KBM-7 (cell line): ENCODE measurements at places on chromosomes 2 and 18.

DNA sequence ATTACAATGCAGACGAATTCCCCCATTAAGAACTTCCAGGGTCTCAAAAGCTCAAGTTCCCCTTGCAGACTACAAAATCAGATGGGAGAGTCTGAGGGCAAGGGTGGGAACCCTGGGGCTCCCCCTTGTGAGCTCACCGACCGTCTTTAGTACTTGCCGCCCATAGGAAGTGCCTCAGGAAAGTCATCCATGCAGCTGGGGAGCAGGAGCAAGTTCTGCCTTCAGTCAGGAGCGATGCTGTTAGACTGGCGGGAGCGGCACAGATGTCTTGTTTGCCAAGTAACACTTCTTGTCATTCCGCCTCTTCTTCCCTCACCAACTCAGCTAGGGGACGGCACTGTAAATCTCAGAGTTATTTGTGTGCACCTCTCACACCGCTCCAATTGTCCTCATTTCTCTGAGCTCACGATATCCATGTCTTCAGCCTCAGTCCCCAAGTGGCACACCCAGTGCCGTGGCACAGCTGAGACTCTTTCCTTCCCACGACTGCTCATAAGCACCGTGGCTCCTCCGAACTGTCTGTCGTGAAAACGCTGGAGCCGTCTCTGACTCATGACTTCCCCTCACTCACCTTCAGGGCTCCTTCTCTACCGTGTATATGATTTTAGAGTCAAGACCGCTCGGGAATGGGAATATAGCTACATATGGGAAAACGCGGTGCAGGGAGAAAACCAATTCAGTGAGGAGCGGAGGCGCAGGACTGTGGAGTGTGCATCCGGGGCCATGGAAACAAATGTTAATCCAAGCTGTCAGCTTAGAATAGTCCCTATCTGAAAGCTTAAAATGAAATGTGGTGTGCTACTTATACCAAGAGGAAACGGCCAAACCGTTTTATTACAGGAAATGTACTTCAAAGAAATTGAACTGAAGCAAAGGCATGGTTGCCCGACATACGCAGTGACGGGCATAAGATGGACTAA lies 34.0 kb downstream of the UXS1 start:
- DNase-seq: peak; percentile 93

DNA sequence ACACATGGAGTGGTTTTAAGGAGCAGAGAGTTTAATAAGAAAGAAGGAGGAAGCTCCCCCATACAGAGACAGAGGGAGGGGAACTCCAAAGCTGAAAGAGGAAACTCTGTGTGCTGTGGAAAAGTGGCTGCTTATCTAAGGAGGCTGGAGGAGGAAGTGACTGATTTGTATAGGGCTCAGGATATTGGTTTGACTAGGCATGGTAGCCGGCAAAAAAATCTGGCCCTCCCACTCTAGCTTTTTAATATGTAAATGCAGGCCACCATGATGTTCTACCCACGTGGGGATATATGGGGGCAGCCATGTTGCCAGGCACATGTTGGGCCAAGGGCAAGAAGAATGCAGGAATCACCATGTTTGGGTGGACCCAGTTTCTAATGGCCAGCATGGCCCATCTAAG lies 64.3 kb downstream of the HNMT start:
- peak; percentile 95 for DNase-seq

GRCh38 chr2:48717846-48718245 lies 37.7 kb downstream of the LHCGR start:
- DNase-seq: no peak

DNA sequence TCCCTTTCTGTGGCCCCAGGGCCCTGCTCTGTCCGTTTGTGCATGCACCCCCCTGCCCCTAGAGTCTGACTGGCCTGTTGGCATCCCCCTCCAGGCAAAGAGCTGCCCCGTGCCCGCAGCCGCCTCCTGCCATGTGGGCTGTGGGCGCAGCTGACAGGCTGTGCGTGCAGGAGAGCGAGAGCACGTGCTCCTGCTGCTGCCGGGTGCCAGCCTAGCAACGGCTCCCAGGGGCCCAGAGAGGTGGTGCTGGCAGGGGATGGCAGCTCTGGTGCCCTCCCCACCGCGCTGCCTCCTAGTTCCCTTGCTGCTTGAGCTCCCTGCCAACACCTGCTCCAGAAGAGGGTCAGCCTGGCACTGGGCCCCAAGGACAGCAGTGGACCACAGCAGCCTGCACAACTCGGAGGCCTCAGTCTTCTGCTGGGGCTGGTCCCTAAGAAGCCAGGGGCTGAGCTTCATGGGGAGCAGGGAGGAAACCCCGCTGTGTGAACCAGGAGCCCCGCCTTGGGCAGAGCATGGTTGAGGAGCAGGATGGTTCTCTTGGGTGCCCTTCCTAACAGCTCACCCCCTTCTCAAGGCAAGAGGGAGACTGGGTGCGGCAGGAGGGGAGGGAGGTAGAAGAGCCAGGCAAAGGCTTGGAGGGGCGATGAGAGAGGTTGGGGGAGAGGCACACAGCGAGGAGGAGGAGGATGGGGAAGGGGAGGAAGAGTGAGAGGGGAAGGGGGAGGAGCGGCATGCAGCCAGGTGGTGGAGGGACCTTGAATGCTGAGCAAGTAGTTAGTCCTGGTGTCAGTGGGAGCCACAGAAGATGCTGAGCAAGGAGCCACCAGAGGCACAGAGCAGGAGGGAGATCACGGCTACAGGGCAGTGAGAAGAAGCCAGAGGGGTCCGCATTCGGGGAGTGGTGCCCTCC lies 23.8 kb upstream of the PTMA start:
- no peak for DNase-seq

DNA sequence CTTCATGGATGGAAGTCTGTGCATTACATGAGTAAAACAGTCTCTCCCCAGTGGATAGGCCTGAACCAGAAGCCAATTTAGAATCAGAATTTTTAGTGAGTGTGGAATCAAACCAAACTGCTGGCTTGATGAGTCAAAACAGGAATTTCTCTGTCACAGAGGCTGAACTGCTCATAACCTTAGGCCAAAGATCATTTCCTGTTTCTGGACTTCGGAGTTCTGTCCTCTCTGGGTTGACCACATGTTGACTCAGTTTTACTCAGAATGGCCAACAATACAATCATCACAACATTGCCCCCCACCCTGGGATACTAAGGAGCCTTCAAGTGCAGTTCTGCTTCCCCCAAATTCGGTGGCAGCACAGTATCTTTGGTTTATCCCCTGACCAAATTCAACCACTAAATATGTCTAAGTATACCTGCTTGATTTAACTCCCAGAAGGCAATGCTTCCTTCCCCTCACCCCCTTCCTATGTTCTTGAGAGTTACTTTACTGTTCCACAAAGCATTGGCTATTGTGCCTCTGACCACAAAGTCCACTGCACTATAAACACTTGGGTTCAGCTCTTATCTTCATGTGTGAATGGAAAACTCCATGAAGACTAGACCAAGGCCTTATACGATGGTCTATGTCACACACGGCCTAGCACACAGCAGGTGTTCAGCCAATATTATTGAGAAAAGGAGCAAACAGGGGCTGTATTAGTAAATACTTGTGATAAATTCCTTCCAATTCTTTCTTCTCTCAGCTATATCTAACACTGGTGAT lies 67.8 kb downstream of the NXPH2 start:
- DNase-seq: no peak

DNA sequence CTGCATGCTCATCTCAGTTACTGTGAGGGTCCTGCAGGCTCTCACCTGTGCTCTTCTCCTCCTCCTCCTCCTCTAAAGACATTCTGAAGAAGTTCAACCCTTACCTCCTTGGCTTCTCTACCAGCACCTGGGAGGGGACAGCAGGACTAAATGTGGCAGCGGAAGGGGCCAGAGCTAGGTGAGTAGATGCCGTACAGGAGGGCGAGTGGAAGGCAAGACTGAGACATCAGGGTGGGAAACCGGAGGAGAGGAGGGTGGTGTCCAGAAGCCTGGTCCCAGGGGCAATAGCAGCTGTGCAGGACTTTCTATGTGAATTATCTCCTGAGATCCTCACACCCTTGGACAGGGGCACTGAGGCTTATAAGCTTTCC lies 124.9 kb downstream of the PLB1 start:
- DNase-seq: no peak

DNA sequence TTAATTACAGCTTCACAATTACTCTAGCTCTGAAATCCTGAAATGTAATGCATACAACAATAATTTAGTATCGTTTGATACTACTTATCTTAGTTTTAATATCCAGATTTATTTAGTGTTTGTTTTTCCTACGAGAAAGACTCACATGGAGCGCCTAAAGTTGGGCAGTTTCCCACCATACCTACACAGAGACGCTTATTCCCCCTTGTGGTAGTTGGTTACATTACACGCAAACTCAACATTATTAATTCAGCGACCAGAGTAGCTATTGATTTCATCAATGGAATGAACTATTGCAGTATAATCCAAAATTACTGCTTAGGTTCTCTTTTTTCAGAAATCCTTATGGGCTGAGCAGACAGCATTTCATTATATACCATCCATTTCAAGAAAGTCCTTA lies 164.0 kb upstream of the REG3G start:
- peak; percentile 26 for DNase-seq

GRCh38 chr2:240604291-240604938 lies 17.9 kb downstream of the CAPN10 start:
- no peak for DNase-seq

GRCh38 chr2:175353275-175353674 lies 171.8 kb upstream of the ATP5MC3 start:
- no peak for DNase-seq

GRCh38 chr2:121004950-121005349 lies 269.3 kb downstream of the GLI2 start:
- no peak for DNase-seq

DNA sequence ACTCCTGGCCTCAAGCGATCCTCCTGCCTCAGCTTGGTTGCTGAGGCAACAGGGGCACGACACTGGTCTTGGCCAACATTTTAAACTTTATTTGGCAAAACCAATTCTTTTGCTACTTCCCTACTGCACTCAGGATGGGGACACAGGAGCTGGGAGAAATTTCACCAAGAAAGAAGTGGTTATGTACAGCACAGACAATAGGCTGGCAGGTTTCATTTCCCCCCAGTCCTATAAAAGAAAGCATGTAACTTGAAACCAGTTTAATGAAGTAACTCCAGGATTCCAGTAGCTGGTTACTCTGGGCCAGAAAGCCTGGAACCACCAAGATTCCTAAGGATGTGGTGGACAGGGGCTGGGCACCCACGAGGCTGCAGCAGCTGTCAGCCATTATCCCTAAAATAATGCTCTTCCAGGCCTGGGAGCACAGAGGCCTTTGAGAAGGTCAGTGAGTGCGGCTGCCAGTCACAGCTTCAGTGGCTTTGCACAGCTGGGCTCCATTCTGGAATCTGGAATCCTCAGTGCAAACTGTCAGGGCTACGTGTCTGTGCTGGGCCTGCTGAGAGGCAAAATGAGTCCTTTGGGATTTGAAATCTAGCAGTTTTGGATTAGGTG lies 142.3 kb upstream of the ITGA6 start:
- no peak for DNase-seq

GRCh38 chr2:223822818-223823217 lies 14.6 kb downstream of the AP1S3 start:
- DNase-seq: no peak

GRCh38 chr2:26650713-26651469 lies 9.7 kb upstream of the CIB4 start:
- DNase-seq: no peak

- DNase-seq: no peak
Measured at GRCh38 chr2:172458561-172459124, 31.3 kb downstream of the ITGA6 start.

- peak; percentile 17 for DNase-seq
Measured at GRCh38 chr2:72833084-72833714, 7.4 kb upstream of the EXOC6B start.

GRCh38 chr2:221415789-221416188 lies 156.3 kb downstream of the EPHA4 start:
- DNase-seq: no peak

- DNase-seq: peak; percentile 14
Measured at GRCh38 chr18:55405893-55406406, 182.0 kb downstream of the TCF4 start.

GRCh38 chr2:191345788-191346187 lies 100.6 kb downstream of the MYO1B start:
- DNase-seq: no peak
